ENCODE measurements at places on chromosomes 12 and 14.

- no peak for DNase-seq
These were observed 255.9 kb downstream of the MSRB3 start for GRCh38 chr12:65534238-65534841.

DNA sequence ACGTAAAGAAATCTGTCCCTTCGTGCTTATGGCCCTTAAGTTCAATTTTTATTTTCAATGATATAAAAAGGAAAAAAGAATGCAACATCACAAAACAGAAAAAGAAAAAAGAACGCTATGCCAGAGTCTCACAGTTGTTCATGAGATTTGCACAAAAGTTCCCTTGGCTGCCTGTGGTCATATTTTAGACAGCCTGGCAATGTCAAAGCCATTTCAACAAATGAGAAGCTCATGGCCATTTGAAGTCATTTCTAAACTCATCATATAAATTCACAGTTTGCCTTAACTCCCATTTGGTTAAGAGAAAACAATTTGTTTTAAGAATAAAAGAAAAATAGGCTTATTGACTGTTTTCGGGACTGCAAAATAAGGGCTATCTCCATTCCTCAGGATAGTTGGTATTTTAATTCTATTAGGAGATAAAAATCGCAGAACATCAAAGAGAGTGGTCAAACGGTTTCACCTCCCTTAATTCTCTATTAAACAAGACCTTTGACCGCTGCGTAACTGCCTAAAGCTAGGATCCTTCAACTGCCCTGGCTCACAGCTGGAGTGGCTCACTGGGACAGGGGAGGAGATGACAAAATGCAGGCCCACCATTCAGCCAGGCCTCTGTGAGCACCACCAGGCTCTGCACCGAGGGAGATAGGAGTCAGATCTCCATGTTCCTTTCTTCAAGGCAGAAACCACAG lies 119.2 kb upstream of the DAAM1 start:
- no peak for DNase-seq

GRCh38 chr12:113231235-113232088 lies 10.2 kb downstream of the TPCN1 start:
- DNase-seq, result peak; percentile 36

- no peak for DNase-seq
These were observed 42.2 kb downstream of the JAG2 start for GRCh38 chr14:105126126-105126980.

- peak; percentile 40 for DNase-seq
These were observed at the start of gene AMN for GRCh38 chr14:102922490-102923200. Gene AMN, plus strand, starts transcription at chr14:102922663. Its CDS starts 26 bp downstream, at chr14:102922689.

DNA sequence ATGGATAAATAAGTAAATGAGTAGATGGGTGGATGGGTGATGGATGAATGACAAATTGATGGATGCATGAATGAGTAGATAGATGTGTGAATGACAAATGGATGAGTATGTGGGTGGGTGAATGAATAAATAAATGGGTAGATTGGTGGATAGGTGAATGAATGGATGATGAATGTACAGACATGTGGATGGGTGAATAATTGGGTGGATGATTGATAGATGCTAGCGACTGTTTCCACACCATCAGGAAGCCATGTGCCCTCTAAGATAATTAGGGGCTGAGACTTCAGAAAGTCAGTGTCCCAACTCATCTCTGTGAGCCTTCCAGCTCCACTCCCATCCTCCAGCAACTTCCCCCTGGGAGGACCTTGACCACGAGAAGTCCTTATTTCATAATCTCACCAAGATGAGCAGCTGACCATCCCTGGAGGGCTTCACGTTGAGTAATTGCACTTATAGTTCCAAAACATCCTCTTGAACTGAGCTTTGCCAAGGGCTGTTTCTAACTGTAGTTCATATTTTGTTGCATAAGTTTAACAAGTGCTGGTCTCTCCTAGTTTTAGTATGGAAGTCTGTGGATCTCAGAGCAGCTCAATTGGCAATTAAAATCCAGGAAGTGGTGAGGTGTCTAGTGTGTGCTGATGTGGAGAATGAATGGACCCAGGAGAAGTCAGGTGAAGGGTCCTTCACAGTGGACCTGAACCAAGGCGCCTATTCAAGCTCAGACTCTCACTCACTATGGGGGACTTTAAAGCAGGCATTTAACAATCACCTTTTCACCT lies 295.7 kb downstream of the ADGRD1 start:
- no peak for DNase-seq

Measured in A549 (cell line).